ENCODE measurements at places on chromosomes 2 and 18. TPM values are rescaled to one million over a fixed set of nuclear protein-coding genes. Genes with fewer than 3 reads are reported as not detected.

GRCh38 chr18:9902832-9903231 lies 11.0 kb upstream of the VAPA start:
- DNase-seq: no peak

DNA sequence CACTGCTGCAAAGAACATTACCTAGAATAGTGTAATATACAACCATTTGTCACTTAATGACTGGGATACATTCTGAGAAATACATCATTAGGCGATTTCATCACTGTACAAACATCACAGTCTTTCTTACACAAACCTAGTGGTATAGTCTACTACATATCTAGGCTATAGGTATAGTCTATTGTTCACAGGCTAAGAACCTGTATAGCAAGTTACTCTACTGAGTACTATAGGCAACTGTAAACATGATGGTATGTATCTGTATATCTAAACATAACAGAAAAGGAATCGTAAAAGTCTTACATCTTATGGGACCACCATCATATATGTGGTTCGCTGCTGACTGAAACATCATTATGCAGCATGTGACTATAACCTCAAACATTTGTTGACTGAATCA lies 21.4 kb downstream of the SP3 start:
- no peak for DNase-seq

DNA sequence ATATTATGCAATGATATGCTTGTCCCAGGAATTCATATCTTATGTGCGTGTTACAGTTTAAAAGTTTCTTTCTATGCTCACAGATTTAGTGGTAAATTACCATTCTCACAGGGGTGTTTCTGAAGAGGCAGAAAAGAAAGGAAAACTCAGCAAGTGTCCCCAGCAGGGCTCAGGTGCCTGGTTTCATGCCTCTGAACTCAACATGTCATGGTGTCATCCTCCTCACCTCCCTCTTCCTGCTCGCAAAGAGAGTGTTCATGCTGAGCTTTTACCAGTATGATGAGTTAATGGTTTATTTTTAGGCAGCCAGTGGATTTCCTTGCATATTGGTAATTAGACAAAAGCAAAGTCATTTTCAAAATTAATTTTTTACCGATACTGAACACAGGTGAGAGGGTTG lies 492.9 kb upstream of the ZEB2 start:
- DNase-seq: no peak

ABCA12 gene
- polyA plus RNA-seq: 0.26 TPM

IL36B gene
- polyA plus RNA-seq: not detected

PAX8 gene
- polyA plus RNA-seq: 297 TPM

UCN gene
- polyA plus RNA-seq: 0.82 TPM

STPG4 gene
- not detected for polyA plus RNA-seq

PTGR3 gene
- polyA plus RNA-seq: 43.1 TPM

HJURP gene
- polyA plus RNA-seq: 24.1 TPM
